GM12891 (cell line): ENCODE measurements at places on chromosomes 12 and 14.

DNA sequence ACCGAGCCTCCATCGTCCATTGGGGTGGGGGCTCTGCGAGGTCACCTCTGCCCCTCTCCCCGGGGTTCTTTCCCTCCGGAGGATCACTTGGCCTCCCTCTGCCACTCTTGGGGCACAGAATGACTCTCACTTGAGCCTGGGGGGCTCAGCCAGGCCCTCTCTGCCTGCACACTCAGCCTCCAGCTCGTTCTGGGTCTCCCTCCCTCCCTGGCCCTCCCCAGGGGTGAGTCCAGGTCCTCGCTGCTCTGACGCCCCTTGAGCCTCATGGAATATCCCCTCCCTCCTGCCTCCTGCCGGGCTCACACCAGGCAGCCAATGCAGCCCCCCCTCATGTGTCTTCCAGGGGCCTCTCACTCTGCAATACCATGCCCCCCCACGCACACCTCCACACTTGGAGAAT, 17.7 kb upstream of the SFSWAP start:
- DNase-seq = no peak

- peak; percentile 11 for DNase-seq
These were observed 29.8 kb downstream of the BRMS1L start for GRCh38 chr14:35855876-35856481.

DNA sequence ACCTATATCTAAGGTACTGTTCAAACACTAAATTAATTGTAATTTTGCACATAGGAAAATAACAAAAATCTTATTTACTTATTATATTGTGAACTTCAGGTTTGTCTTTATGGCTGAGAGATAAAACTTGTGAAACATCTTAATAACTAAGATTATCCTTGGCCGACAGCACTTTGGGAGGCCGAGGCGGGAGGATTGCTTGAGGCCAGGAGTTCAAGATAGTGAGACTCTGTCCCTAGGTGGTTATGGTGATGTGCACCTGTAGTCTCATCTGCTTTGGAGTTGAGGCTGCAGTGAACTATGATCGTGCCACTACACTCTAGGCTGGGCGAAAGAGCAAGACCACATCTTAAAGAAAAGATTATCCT, 22.6 kb downstream of the DIP2B start:
- no peak for DNase-seq

DNA sequence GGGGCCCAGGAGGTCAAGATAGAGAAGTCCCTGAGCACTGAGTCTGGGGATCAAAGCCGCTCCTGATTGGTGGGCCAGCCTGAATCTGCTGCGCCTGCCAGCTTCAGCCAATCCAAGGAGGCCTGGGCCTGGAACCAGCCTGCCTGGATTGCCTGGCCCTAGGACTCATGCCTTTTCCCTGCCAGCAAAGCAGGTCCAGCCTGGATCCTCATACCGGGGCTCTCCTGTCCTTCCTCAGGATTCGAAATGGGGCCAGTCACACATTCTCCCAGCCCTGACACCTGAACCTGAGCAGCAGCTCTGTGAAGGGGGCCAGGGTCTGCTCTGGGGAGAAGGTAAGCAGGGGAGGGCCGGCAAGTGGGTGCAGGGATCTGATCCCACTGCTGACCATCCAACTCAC, 81.9 kb downstream of the NINJ2 start:
- no peak for DNase-seq

DNA sequence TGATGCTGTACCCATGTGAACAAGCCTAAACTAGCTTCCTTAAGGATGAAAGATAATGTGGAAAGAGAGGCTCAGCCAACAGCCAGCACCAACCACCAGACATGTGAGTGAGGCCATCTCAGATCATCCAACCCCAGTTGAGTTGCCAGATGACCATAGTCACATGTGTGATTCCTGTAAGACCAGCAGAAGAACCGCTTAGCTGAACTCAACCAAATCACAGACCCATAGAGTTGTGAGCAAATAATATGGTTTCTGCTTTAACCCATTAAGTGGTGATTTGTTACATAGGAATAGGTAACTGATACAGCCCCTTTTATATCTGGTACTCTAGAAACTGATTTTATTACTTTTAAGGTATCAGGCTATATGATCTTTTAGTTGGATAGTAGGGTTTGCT, 17.6 kb upstream of the ELK3 start:
- DNase-seq = no peak

GRCh38 chr14:99359906-99360305, 87.9 kb upstream of the BCL11B start:
- DNase-seq = no peak

DNA sequence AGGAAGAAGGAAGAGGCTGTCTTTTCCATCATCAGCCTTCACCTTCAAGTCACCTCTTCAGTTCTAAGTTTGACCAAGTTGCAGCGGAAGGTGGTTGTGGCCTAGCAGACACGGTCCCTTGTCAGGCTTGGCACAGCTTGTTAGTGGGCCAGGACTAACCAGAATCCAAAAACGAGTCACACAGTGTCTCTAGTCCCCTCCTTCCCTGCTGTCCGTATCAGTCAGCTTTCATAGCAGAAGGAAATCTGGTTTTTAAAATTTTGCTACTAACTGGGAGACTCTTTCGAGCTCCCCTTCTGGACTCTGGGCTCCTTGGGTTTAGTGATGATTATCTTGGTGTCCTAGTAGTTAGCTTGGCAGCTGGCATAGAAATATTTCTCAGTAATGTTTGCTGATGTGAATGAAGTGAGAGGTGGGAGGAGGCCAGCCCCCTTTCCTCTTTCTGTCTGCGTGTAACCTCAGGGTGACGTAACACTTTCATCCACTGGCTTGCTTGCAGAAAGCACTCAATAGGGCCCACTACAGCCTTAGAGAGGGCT, 3.8 kb downstream of the ETV6 start:
- DNase-seq = no peak

- DNase-seq = no peak
These were observed 82.4 kb downstream of the ZFC3H1 start for GRCh38 chr12:71581206-71581605.

DNA sequence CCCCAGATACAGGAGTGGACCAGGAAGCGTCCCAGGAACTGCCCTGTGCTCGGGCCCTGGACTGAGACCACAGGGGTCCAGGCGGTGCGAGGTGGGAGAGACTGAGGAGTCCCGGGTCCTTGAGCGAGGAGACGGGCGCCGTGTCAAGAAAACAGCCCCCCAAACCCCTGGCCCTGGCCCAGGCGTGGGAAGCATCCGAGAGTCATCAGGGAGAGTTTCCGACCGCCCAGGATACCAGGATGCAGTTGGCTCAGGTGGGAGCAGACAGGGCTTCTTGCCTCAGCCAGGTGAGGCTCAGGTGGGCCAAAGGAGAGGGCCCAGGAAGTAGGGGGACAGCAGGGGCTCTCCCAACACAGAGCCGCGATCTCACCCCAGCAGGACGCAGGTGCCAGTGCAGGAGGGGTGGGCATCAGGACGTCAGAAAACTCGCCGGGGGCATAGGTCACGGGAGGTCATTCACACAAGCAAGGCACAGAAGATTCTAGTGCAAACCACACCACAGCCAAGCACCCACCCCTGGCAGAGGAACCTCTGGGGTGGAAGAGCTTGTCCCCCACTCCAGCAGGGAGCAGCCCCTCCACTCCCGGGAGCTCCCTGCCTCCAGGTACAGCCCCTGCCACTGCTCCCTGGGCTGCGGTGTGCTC, 102.5 kb upstream of the EIF5 start:
- no peak for DNase-seq

DNA sequence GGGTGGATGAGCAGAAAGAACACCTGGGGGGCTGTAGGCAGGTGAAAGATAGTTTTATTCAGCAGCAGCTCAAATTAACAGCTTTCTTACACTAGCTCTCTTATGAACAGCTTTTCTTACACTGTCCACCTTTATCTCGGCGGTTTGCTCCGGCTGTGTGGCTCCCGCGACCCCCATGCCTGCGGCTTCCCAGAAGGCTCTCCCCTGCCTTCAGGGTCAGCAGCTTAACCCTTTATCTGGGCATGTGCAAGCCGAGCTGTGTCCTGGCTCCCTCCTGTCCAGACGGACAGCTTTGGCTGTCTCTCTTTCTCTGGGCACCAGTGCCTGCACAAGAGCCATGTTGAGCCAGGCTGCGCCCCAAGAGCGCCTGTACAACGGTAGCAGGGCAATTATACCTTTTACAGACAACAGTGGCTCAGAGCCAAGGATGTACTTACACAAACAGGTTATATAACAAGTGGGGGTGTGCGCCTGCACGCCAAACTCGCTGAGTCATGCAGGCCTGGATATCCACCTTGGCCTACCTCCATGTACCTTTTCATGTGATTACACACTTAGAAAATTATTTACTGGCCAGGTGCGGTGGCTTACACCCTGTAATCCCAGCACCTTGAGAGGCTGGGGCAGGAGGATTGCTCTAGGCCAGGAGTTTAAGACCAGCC, 28.5 kb upstream of the KLHL42 start:
- no peak for DNase-seq

DNA sequence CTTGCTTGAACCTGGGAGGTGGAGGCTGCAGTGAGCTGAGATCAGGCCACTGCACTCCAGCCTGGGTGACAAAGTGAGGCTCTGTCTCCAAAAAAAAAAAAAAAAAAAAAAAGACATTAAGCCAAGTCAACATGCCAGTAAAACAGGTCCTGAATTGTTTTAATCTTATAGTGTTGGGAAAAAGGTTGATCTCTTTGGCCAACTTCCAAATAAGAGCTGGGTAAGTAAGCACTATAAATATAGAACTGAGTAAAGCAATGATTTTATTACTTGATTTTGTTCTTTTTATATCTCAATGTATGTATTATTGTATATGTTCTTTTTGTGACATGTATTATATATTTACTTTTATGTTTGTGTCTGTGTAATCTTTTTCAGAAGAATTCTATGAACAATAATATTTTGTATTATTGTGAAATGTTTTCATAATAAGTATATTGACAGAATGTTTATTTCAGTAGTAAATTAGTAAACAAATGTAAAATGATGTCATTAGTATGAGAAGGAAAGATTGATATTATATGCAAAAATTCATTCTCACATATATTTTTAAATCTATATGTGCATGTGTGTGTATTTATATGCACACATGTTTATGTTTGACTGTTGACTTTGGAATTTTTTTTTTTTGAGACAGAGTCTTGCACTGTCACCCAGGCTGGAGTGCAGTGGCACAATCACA, 9.6 kb upstream of the AKAP6 start:
- no peak for DNase-seq

- DNase-seq = no peak
These were observed 225.7 kb downstream of the NUAK1 start for GRCh38 chr12:105912882-105913678.

GRCh38 chr12:25322918-25323531, 72.3 kb upstream of the KRAS start:
- no peak for DNase-seq

DNA sequence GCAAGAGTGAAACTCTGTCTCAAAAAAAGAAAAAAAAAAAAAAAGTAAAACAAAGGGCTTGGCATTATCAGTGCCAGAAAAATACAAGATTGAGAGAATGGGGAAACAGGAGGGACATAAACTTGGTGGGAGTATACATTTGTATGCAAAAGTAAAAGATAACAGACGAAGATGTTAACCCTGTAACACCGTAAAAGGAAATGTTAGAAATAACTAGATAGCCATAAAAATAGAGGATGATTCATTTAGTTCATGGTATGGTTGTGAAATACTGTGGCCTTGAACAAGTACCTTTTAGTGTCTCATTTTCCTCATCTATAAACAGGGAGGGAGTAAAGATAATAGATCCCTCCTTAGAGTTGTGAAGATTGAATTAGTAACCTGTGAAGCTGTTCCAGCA, 33.3 kb downstream of the ATP2A2 start:
- DNase-seq = no peak

GRCh38 chr14:89767861-89768268, 186.7 kb downstream of the EFCAB11 start:
- DNase-seq = peak; percentile 22

DNA sequence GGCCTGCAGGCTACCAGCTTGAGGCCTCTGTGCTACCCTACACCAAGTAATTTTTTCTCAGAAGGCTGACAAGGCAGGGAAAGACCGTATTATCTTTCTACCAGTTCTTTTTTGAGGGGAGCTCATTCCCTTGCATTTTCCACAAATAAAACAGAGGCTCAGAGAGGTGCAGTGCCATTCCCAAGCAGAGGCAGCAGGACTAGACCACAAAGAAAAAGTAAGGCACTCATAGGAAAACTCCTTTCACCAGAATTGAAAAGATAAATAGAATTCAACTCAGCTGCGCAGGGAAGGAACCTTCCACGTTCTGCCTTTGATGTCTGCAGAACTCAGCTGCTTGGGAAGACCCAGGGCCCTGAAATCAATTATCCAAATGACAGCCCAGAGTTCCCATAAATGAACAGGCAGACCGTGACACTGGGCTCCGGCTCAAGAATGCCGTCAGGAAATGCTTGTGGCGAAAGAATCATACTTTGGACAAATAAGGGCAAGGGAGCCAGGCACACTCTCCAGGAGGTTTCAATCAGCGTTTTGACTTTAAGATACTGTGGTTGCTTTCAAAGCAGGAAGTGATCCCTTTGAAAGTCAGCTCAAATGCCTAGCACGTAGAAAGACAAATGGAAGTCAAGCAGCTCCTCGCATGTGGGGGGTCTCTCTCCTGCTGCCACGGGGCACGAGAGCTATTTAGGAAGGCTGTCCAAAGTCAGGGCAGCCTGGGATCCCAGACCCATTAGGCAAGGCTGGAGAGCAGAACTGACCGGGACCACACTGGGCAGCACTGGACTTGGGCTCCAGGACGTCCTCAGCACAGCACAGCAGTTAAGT, 14.0 kb downstream of the KCTD10 start:
- no peak for DNase-seq

- no peak for DNase-seq
These were observed 867.4 kb downstream of the NRXN3 start for GRCh38 chr14:79037593-79037992.

DNA sequence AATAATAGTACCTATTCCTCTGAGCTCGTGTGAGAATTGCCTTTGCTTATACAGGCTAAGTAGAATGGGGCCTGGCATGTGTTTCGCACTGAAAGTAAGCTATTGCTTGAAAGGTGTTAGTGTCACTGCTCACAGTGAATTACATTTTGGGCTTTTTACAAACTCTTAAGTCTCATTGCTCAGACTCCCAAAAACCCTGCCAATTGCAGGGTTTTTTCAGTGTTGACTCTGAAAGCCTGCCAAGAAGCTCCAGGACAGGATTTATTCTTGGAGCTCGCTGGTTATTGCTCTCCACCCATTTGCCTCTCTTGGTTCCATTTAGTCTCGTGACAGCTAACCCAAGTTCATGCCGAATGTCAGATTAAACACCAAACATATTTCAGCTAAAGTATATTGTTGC, 39.8 kb downstream of the NOPCHAP1 start:
- no peak for DNase-seq

- DNase-seq = no peak
These were observed 106.3 kb downstream of the RIN3 start for GRCh38 chr14:92619671-92620456.

DNA sequence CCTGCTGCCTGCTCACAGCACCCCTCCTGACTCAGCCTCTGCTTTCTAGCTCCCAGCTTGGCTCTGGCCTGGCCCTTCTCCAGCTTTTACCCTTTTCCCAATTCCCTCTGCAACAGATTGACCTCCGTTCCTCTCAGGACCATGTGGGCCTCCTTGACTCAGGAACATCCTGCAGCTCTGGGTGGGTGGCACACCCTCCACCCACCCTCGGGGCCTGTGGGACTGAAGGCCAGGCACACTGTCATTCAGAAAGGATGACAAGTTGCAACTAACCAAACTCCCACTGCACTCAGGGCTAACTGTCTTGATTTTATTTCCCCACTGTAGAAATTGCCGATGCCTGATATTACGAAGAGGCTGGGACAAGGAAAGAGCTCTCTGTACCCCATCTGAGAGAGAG, 59.4 kb downstream of the HELB start:
- DNase-seq = no peak
